Central memory CD8-positive, alpha-beta T cell (primary cell): ENCODE measurements at places on chromosomes 5 and 9.
A peak's percentile ranks its signal among the peaks of the same experiment; 100 is the strongest.

DNA sequence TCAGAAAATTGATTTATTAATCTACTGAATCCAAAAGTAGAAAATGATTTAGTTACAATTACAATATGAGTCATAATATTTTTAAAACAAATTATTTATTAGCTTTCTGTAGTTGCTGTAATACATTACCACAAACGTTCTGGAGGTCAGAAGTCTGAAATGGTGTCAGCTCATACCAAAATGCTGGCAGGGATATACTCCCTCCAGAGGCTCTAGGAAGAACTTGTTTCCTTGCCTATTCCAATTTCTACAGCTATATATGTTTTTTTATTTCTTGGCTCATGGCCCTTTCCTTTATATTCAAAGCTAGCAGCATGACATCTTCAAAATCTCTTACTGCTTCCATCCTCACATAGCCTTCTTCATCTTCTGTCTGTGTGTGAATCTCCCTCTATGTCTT is 667.9 kb upstream of the ITGA1 start:
- DNase-seq: no peak

DNA sequence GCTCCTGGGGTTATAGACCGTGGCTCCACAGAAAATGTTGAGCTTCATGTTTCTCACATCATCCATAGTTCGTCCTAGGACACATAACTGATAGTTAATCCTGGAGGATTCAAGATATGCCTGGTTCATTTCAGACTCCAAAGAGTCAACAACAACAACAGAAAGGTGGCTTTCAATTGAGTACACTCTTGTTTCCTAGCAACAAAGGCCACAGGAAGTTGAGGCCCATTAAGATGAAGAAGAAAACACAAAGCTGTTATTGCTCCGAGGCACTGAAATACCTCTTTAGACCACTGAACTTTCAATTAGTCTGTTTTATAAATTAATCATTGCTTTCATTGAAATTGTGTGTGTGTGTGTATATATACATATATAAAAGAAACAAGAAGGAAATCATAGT is 154.5 kb downstream of the YIPF5 start:
- DNase-seq: no peak

- DNase-seq: no peak
Observed at GRCh38 chr5:54932789-54933188, 52.6 kb downstream of the ESM1 start.

DNA sequence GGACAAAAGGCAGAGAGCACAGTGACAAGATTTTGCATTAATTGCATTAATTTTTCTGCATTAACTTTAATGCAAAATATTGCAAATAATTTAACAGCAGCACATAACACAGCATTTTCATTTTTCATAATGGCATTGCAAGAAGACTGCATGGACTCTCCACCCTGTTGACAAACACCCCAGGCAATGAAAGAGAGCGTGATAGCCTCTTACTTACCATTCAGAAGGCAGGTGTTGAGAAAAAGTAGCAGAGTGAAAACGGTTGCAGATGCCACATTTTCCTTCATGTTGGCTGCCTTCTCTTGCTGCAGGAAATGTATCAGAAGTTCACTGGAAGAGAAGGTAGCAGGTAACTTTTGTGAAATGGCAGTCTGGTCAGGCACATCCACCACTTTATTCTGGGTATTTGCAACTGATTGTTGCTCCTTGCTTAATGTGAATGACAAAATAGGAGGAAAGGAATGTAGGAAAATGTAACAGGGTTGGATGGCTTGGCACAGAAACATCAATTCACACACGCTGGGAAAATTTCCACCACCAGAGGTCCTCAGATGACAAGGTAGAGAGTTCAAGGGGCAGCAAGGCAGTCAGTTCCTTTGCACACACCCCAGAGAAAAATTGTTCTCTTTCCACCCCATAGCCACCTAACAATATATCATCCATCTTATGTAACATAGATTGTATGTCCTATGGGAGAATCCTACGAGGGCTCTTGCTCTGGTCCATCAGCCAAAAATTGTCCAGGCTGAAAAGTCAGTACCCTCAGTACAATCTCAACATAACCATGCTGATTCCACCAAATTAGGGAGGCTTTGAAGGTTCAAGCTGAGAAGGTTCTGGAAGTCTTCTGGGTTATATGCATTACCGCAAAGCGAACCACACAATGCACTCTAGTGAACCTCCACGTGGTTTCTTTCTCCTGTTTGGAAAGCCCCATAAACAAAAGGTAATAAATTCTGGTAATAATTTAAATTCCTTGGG is 41.9 kb upstream of the AGXT2 start:
- DNase-seq: peak; percentile 25

GRCh38 chr9:104319685-104320084 is 184.4 kb upstream of the OR13F1 start:
- no peak for DNase-seq

DNA sequence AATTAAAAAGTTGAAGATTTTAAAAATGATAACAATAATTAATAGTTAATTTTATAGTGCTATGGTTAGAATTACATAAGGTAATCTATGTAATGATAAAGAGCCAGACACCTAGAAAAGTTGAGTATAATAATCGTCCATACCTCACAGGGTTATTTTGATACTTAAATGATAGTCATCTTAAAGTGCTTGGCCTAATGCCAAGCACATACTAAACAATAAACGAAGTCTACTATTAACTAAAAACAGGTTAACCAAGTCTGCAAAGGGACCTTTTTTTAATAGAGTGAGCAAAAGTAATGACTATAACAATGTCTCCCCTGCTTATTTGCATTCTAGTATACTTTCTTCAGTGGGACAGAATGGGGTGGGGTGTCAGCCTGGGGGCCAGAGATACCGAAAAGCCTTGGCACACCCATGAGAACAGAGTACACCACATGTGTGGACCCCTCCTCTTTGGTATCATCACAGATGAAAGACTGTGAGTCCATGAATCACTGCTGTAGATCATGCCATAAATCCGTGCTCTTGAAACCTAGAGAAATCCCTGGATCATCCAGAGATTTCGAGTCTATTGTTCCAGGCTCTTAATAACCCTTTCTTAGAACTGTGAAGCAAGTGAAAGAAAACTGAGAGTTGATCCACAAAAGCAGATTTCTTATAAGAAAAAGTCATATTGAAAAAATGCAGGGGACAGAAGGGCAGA is 249.5 kb downstream of the PRELID2 start:
- DNase-seq: no peak
